Pancreas (tissue), 10 donors: ENCODE measurements at places on chromosomes 2 and 18. TPM values are rescaled to one million over a fixed set of nuclear protein-coding genes. Genes with fewer than 3 reads are reported as not detected.
A peak's percentile ranks its signal among the peaks of the same experiment; 100 is the strongest.

Gene RTN4
- 71.9 TPM for total RNA-seq

GRCh38 chr2:39646267-39646666, 19.4 kb upstream of the TMEM178A start:
- no peaks in the 10 kb centered on the region for H3K36me3 ChIP-seq
- H3K27me3 ChIP-seq, result no peaks in the 10 kb centered on the region
- H3K4me3 ChIP-seq, result no peak overlapping the region

DNA sequence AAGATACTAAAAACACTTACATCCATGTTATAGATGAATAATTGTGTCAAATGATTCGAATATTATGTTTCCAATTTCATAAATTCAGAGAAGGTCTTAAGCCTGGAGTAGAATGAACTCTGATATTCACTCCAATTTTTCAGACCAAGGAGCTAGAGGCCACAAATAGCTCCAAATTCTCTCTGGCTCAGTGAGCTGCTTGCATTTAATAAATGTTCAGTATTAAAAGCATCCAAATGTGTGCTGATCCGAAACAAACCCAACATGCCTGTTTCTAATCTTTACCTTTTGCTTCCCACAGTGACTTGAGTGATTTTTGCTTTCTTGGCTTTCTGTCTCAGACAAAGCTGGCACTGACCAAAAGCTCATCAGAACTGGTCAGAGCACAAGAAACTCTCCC, 291.4 kb downstream of the CCDC85A start:
- no peak for DNase-seq
- no peak overlapping the region for H3K4me3 ChIP-seq

Gene SEPTIN10
- 24.9 TPM for total RNA-seq

DNA sequence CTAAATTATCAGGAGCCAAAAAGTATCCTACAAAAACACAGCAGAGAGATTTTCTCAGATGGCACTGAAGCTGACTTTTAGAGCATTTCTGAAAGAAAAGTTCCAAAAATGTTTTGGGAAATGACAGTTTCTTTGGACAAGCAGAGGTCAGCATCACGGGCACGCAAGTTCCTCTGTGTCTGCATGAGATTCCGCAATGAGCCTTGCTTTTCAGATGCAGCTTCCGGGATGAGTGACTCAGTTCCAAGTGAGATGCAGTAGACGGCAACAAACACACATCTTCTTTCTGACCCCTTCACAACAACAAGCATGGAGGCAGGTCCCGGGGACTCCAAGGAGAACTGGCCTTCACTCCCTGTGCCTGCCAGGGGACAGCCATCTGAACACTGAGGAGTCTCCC, 76.6 kb downstream of the EIPR1 start:
- peak; percentile 10 for DNase-seq
- no peak overlapping the region for H3K4me3 ChIP-seq
- H3K4me1 ChIP-seq, result no peaks in the 10 kb centered on the region
- no peaks in the 10 kb centered on the region for H3K27me3 ChIP-seq
- no peak overlapping the region for H3K27ac ChIP-seq

- no peak for DNase-seq
- no peaks in the 10 kb centered on the region for H3K36me3 ChIP-seq
- no peak overlapping the region for H3K4me3 ChIP-seq
- no peaks in the 10 kb centered on the region for H3K4me1 ChIP-seq
These were observed 112.1 kb upstream of the ATP8B1 start for GRCh38 chr18:57915248-57915647.

GRCh38 chr2:31446848-31447247, 32.3 kb upstream of the XDH start:
- no peaks in the 10 kb centered on the region for H3K27me3 ChIP-seq
- H3K27ac ChIP-seq, result no peak overlapping the region
- H3K4me1 ChIP-seq, result no peaks in the 10 kb centered on the region
- H3K36me3 ChIP-seq, result no peaks in the 10 kb centered on the region

Gene IL1A
- total RNA-seq, result not detected

Gene ASB3
- total RNA-seq, result 7.3 TPM

DNA sequence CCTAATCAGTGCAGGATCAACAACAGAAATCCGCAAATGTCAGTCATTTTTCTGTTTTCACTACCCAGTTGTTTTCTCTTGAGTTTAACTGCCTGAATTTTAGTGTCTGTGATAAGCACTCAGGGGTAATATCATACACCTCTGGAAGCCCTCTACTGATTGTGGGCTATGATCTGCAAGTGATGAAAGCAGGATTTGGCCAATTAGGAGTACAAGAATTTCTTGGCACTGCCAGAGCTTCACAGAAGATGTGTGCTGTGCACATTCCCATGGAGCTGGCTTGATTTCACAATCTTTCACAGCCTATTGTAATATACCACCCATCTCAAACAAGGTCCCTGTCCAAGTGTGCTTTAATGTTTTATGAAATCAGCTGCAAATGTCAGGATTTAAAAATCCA, 27.3 kb upstream of the TDRD15 start:
- no peaks in the 10 kb centered on the region for H3K36me3 ChIP-seq
- H3K4me1 ChIP-seq, result no peaks in the 10 kb centered on the region
- H3K27me3 ChIP-seq, result no peaks in the 10 kb centered on the region
- no peak overlapping the region for H3K27ac ChIP-seq
- H3K4me3 ChIP-seq, result no peak overlapping the region

Gene OBSL1
- 66.7 TPM for total RNA-seq

GRCh38 chr18:4510711-4511110, 55.6 kb upstream of the DLGAP1 start:
- no peak for DNase-seq
- H3K36me3 ChIP-seq, result no peaks in the 10 kb centered on the region
- no peak overlapping the region for H3K4me3 ChIP-seq
- H3K4me1 ChIP-seq, result no peaks in the 10 kb centered on the region

- DNase-seq, result no peak
- no peaks in the 10 kb centered on the region for H3K36me3 ChIP-seq
- H3K4me1 ChIP-seq, result no peaks in the 10 kb centered on the region
- no peak overlapping the region for H3K4me3 ChIP-seq
These were observed 408.5 kb downstream of the ZEB2 start for GRCh38 chr2:144111437-144111836.

GRCh38 chr18:57668021-57668420, 46.4 kb upstream of the NARS1 start:
- H3K4me1 ChIP-seq, result no peaks in the 10 kb centered on the region
- DNase-seq, result no peak
- H3K36me3 ChIP-seq, result peaks cover 5% of the 10 kb centered on the region
- no peaks in the 10 kb centered on the region for H3K27me3 ChIP-seq

- H3K27ac ChIP-seq, result peak overlapping the region; percentile 72
- peaks cover 52% of the 10 kb centered on the region for H3K4me1 ChIP-seq
- no peak overlapping the region for H3K4me3 ChIP-seq
- H3K27me3 ChIP-seq, result no peaks in the 10 kb centered on the region
- H3K36me3 ChIP-seq, result peaks cover 3% of the 10 kb centered on the region
These were observed 17.8 kb upstream of the SCLY start for GRCh38 chr2:238042849-238043584.

DNA sequence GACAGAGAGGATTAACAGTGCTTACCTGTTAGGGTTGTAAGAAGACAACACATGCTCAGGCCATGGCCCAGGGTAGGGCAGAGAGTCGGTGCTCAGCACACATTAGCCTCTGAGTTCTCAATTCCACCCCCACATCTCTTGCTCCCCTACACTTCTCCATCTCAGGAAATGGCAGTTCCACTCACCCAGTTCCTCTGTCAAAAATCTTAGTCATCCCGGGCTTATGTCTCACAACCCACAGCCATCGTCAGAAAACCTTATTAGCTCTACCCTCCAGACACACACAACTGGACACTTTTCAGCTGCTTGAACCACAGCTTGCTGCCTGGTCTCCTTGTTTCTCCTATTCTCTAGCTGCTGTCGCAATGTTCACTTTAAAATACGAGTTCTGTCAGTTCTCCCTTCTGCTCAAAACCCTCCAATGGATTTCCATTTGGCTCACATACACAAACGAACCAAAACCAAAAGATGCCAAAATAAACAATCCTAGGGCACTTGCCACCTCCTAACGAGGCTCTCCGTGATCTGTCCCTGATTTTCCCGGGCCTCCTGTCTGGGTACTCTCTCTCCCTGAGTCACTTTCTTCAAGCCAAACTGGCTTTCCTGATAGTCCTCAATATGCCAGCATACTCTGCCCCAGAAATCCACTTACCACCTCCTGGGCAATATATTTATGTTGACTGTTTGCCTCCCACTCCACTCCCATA, 89.7 kb downstream of the KCTD1 start:
- no peak overlapping the region for H3K27ac ChIP-seq
- peaks cover 8% of the 10 kb centered on the region for H3K4me1 ChIP-seq
- no peak for DNase-seq
- no peak overlapping the region for H3K4me3 ChIP-seq
- no peaks in the 10 kb centered on the region for H3K36me3 ChIP-seq

- no peaks in the 10 kb centered on the region for H3K4me1 ChIP-seq
- no peaks in the 10 kb centered on the region for H3K36me3 ChIP-seq
These were observed 92.0 kb downstream of the NDUFA10 start for GRCh38 chr2:239932881-239933735.

- DNase-seq, result no peak
- H3K27ac ChIP-seq, result no peak overlapping the region
- H3K4me1 ChIP-seq, result no peaks in the 10 kb centered on the region
- H3K27me3 ChIP-seq, result no peaks in the 10 kb centered on the region
- H3K4me3 ChIP-seq, result no peak overlapping the region
These were observed 195.6 kb upstream of the POU3F3 start for GRCh38 chr2:104658144-104658835.

- peaks cover 13% of the 10 kb centered on the region for H3K4me1 ChIP-seq
- H3K27me3 ChIP-seq, result no peaks in the 10 kb centered on the region
- no peak overlapping the region for H3K27ac ChIP-seq
- no peak for DNase-seq
These were observed 34.6 kb downstream of the PREPL start for GRCh38 chr2:44326548-44327264.

GRCh38 chr2:206556357-206556949, 85.8 kb upstream of the FAM237A start:
- H3K4me1 ChIP-seq, result no peaks in the 10 kb centered on the region
- H3K4me3 ChIP-seq, result no peak overlapping the region
- H3K36me3 ChIP-seq, result no peaks in the 10 kb centered on the region
- H3K27ac ChIP-seq, result no peak overlapping the region
- no peaks in the 10 kb centered on the region for H3K27me3 ChIP-seq

DNA sequence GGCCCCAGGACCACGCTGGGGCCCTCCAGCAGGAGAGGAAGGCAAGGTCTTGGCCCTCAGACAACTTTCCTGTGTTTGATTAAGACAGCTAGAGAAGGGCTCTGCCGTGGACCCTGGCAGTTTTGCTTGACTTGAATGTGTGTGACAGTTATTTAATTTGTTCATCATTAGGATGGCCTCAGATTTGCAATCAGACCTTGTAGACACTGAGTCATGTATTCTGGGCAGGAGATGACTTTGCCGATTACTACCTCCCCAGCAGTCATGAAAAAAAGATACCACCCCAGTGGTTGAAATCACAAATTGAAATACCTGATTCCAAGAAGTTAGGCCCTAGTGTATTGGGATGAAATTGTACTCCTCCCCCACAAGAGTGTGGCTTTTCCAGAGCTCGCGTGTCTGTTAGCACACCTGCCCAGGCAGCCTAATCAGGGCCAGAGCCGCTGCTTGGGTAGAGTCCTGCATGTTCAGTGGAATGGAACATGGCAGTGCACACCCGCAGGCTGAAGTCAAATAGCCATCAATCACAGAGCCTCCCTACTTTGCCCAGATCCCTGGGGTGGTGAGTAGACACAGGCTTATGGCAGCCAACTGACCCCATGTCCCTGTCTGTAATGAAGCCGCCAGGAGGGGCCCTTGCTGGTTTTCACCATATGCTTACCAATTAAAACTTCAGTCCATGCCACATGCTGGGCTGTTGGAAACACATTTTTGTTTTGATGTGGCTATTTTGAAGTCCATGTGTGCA, 122.5 kb downstream of the TPGS2 start:
- H3K27ac ChIP-seq, result no peak overlapping the region
- no peaks in the 10 kb centered on the region for H3K36me3 ChIP-seq
- DNase-seq, result no peak
- no peaks in the 10 kb centered on the region for H3K27me3 ChIP-seq
- H3K4me3 ChIP-seq, result no peak overlapping the region

Gene PASK
- total RNA-seq, result 9.4 TPM

DNA sequence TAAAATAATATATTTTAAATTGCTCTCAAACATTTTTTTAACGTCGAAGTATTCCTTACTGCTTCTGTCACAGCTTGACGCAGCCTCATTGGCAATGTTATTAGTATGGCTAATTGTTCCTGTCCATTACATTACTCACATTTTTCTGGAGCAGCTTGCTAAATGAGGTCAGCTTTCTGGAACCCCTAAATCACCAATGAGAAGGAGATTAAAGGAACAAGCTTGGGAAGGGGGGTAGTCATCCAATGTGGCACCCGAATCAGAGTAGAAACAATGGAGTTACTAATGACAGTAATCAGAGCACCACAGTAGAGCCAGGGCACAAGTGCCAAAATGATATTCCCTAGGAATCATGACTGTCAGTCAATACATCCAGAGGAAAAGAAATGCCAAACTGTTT, 5.1 kb downstream of the NEUROD1 start:
- no peaks in the 10 kb centered on the region for H3K27me3 ChIP-seq
- no peaks in the 10 kb centered on the region for H3K4me1 ChIP-seq
- no peak for DNase-seq
- H3K27ac ChIP-seq, result no peak overlapping the region
- no peaks in the 10 kb centered on the region for H3K36me3 ChIP-seq
- no peak overlapping the region for H3K4me3 ChIP-seq

DNA sequence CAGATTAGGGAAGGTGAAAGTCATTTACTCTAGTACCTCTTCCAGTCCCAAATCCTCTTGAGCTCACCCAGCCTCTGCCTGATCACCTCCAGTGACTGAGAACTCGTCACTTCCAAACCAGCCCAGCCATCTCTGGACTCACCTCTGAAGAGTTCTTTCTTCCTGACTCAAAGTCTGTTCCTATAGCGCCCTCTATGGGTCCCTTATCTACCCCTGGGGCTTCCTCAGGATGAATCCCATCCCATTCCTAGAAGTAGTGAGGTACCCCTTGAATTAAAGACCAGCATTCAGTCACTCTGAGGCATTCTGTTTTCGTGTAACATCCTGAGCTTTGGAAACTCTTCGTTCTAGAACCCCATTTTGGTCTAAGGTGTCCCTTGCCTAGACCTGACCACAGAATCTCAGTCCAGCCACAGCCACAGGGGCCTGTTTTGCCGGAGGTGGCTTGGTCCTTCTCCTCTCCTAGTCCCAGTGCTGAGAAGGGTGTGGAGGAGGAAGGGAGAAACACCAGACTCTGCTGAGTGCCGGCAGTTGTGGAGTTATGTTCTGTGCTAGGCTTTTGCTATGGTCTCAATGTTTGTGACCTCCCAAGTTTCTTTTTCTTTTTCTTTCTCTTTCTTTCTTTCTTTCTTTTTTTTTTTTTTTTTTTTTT, 32.7 kb downstream of the SIX3 start:
- DNase-seq, result no peak
- H3K36me3 ChIP-seq, result no peaks in the 10 kb centered on the region
- no peaks in the 10 kb centered on the region for H3K4me1 ChIP-seq
- no peaks in the 10 kb centered on the region for H3K27me3 ChIP-seq
- no peak overlapping the region for H3K4me3 ChIP-seq
- H3K27ac ChIP-seq, result no peak overlapping the region

GRCh38 chr2:160324161-160324800, 124.2 kb upstream of the ITGB6 start:
- peaks cover 7% of the 10 kb centered on the region for H3K4me1 ChIP-seq
- no peaks in the 10 kb centered on the region for H3K36me3 ChIP-seq
- no peak overlapping the region for H3K4me3 ChIP-seq
- H3K27ac ChIP-seq, result no peak overlapping the region

Gene LYPD1
- 15.5 TPM for total RNA-seq

GRCh38 chr2:21305581-21305980, 181.8 kb downstream of the TDRD15 start:
- H3K27me3 ChIP-seq, result no peaks in the 10 kb centered on the region
- H3K36me3 ChIP-seq, result no peaks in the 10 kb centered on the region
- no peak for DNase-seq
- no peak overlapping the region for H3K4me3 ChIP-seq
- no peaks in the 10 kb centered on the region for H3K4me1 ChIP-seq

- no peaks in the 10 kb centered on the region for H3K36me3 ChIP-seq
- H3K4me1 ChIP-seq, result peaks cover 17% of the 10 kb centered on the region
- no peak overlapping the region for H3K27ac ChIP-seq
- DNase-seq, result no peak
These were observed 75.9 kb upstream of the MAP4K3 start for GRCh38 chr2:39512941-39513340.

Gene CPLX4
- not detected for total RNA-seq
